ENCODE measurements at places on chromosomes 7 and 10. TPM values are rescaled to one million over a fixed set of nuclear protein-coding genes. Genes with fewer than 3 reads are reported as not detected.
A peak's percentile ranks its signal among the peaks of the same experiment; 100 is the strongest.

DNA sequence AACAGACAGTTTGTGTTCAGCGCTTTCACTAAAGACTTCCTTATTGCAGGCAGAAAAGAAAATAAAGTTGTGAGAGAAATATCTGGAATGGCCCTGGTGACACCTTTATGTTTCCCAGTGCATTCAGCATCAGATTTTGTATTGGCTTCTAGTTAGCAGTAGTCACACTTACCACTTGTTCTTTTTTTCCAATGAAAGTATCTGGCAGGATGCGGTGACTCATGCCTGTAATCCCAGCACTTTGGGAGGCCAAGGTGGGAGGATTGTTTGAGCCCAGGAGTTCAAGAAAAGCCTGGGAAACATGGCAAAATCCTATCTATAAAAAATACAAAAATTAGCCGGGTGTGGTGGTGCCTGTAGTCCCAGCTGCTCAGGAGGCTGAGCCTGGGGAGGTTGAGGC is 649.6 kb downstream of the LRMDA start:
- DNase-seq, result no peak

GRCh38 chr7:40777730-40778312 is 643.0 kb downstream of the SUGCT start:
- DNase-seq, result no peak

DNA sequence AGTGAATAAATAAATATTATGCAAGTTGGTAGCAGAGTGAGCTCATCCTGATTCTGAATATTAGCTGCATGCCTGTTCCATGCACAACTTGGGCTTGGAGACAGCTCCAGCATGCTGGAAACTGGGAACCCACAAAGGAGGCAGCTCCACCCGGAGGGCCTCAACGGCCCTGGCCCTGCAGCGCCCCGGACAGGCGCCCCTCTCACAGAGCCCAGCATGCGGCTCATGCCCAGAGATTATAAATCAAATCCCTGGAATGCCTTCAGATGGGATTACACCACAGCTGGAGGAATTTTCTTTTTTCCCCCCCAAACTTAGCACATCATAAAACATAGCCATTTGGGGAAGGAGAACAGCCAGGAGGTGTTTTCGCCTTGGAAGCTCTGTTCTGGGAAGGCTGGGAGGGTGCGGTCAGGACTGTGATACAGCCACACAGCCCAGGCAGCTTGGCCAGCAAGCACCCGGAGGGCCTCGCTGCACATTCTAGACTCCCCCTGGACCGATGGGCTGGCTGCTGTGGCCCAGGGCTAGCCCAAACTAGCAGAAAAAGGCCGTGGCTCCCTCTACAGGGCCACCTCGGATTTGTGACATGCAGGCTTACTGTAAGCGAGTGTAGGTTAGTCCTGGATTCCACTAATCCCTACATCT is 102.4 kb downstream of the PTPN20 start:
- DNase-seq, result peak; percentile 48

DNA sequence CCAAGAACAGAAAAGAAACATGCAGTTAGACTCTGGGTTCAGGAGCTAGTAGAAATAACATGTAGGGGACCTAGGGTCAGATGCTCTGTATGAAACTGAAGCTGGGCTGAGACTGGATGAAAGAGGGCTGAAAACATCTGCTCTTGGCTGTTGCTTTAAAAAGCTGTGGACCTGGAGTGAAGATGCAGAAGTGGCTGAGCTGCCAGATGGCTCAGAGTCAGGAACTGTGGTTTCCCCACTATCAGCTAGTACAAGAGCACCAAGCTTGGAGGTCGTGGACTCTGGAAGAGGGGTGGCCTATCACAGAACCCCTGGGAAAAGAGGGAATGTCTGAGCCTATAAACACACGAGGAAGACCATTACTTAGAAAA is 5.9 kb downstream of the ADK start:
- peak; percentile 61 for DNase-seq

DNA sequence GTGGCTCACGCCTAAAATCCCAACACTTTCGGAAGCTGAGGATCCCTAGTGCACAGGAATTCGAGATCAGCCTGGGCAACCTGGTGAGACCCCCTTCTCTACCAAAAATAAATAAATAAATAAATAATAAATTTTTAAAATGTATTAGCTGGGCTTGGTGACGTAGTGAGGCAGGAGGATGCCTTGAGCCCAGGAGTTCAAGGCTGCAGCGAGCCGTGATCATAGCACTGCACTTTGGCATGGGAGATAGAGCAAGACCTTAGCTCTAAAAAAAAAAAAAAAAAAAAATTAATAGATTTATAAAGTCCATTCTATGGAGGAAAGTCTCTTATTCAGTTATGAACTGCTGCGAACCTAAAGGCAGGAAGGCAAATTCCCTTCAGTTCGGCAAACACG is 1.1 kb upstream of the PTPN12 start:
- DNase-seq, result no peak

DNA sequence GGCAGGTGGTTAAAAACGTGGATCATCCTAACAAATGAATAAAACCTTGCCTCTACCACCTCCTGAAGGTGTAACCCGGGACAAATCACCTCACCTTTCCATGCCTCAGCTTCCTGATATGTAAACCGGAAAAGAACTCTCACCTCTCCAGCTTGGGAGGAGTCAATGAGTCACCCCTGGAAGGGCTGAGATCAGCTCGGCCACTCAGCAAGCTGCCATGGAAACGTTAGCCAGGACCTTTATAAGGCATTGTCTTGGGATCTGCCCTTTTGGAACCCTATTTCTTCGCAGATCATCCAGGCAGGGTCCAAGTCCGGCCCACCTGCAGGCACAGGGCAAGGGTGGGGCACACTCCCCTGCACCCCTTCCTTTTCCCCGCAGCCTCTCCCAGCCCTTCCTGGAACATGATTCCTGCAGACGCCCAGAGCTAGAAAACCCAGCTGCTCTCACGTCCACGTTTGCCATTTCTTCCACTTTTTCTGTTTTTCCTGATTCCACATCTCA is 81.6 kb upstream of the PFKP start:
- DNase-seq, result no peak

GRCh38 chr7:107891636-107892366 is 818 bp downstream of the DLD start:
- no peak for DNase-seq

DNA sequence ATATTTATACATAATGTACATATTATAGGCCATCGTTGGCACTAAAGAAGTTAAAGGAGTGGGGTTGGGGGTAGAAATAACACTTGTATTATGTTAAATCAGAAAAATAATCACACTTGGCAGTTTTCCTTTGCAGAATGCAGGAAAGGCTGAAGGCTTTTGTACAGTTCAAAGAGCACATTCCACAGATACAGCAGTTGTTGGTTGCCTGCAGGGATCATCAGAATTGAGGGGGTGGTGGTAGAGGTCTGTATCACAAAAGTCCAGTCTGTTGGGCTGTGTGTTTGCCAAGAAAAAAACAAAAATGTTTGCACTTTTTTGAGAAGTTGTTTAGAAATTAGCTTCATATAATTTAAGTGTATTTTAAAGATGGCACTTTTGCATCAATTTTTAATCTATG is 231.8 kb upstream of the FOXP2 start:
- no peak for DNase-seq

GRCh38 chr7:92749832-92750446 is 86.4 kb downstream of the CDK6 start:
- DNase-seq, result no peak

DNA sequence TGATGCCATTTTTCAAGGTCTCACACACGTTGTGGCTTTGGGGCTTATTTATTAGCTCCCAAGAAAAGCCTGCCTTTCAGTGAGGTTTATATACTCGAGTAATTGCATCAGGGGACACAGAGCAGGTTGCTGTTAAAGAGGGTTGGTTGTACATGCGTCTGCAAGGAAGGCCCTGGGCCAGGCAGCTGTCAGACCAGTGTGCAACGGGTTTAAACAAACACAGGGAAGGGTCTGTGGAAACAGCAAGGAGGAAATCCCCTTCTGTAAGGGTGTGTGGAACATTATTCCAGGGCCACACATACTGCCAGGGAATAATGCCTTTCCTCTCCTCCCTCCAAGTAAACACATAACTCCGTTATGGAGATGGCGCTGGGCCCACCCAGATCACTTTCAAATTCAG is 1.7 kb upstream of the CHST15 start:
- no peak for DNase-seq

- no peak for DNase-seq
Measured at GRCh38 chr7:48213226-48213625, 42.0 kb downstream of the ABCA13 start.

GRCh38 chr10:20267734-20268133 is 451.5 kb downstream of the PLXDC2 start:
- DNase-seq, result no peak

GRCh38 chr7:149209518-149210269 is 14.3 kb downstream of the ZNF282 start:
- no peak for DNase-seq

GRCh38 chr7:47443049-47443448 is 138.9 kb downstream of the TNS3 start:
- no peak for DNase-seq

DNA sequence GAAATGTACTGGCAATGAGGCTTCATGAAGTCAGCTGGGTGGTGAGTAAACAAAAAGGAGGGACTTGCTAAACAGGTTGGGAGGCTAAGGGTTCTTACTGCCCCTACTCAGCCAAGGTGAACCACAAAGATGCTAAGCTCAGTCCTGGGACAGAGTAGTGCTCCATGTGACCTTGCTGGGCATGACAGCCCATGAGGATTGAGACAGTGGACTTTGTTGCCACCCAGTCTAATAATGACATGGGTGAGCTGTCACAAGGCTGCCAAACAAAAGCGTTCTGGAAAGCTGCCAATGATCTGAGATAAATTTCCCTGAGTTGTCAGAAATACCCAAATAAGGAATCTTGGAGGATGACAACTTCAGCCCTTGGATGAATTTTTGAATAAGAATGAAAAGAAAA is 75.2 kb downstream of the CLEC2L start:
- DNase-seq, result no peak

DNA sequence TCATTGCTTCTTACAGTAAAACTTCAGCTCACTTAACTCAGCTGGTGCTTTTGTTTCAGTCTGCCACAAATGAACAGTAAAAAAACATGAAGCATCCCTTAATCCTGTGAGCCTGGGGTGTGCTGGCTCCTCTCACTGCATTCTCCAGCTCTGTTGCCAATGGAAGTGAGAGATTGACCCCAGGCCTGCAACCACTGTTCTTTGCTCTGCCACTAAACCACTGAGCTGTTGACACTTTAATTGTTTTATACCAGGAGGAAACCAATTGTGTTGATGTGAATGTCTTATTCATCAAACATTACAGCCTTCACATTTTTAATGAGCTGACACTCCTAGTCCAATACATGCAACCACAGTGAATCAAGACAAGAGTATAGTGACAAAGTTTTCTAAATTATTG is 69.4 kb upstream of the FZD1 start:
- no peak for DNase-seq

GRCh38 chr7:143901332-143901667 is 676 bp downstream of the TCAF1 start:
- DNase-seq, result peak; percentile 35

DNA sequence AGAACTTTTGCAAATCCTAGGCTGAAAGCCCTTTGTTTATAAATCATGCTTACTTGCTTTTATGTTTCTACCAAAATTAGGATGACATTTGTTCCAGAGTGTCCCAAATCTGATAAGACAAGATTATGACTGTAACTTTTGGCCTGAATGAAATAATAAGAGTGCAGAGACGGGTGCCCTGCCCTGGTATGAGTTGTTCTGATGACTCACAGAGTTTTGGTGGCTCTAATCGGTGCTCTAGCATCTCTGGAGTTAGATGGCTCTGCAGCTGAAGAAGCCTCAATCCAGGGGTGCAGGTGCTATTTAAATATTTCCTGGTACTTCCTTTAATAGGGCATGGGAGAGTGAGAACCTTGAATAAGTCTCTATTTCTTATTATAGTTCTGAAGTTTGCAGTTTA is 102.2 kb upstream of the ELMO1 start:
- DNase-seq, result no peak

- DNase-seq, result no peak
Measured at GRCh38 chr10:73873838-73874215, 528 bp downstream of the CAMK2G start.

GRCh38 chr7:147570390-147570789 is 1020.2 kb upstream of the C7orf33 start:
- DNase-seq, result no peak

GRCh38 chr7:140006600-140006999 is 56.2 kb downstream of the PARP12 start:
- no peak for DNase-seq

DNA sequence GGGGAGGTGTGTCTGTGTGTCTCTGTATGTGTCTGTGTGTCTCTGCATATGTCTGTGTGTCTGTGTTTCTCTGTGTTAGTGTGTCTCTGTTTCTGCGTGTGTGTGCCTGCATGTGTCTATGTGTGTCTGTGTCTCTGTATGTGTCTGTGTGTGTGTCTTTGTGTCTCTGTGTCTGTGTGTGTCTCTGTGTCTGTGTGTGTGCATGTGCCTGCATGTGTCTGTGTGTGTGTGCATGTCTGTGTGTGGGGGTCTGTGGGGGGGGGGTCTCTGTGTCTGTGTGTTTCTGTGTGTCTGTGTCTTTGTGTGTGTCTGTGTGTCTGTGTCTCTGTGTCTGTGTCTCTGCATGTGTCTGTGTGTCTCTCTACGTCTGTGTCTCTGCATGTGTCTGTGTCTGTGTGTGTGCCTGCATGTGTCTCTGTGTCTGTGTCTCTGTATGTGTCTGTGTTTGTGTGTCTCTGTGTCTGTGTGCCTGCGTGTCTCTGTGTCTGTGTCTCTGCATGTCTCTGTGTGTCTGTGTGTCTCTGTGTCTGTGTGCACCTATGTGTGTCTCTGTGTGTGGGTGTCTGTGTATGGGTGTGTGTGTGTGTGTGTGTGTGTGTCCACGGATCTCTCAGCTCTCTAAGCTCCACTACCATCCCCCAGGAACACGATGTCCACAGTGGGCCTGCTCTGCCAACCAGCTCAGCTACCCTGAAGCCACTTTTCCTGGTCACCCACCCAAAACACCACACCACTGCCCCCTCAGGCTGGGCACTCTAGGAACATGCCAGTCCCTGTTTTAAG is 41.7 kb downstream of the RASGEF1A start:
- no peak for DNase-seq

Gene ZRANB1
- polyA plus RNA-seq, result 115 TPM

Gene VPS37D
- polyA plus RNA-seq, result 0.72 TPM

Gene SFRP5
- 0.73 TPM for polyA plus RNA-seq

Gene ATG9B
- polyA plus RNA-seq, result 0.18 TPM

Gene DRGX
- polyA plus RNA-seq, result 0.04 TPM

Gene NSUN5
- 65.2 TPM for polyA plus RNA-seq

Gene NACAD
- polyA plus RNA-seq, result 0.51 TPM

Gene C10orf90
- 0.07 TPM for polyA plus RNA-seq

Gene GPR85
- 0.09 TPM for polyA plus RNA-seq

Gene LRMDA
- polyA plus RNA-seq, result 1.0 TPM

Measured in psoas muscle (tissue), 8 donors.